Activated T-helper 17 cell treated with anti-CD3 and anti-CD28 coated beads, Interleukin-2, amount 50 U/mL, for 72 hours (primary cell): ENCODE measurements at places on chromosomes 13 and 19. TPM values are rescaled to one million over a fixed set of nuclear protein-coding genes. Genes with fewer than 3 reads are reported as not detected.

DNA sequence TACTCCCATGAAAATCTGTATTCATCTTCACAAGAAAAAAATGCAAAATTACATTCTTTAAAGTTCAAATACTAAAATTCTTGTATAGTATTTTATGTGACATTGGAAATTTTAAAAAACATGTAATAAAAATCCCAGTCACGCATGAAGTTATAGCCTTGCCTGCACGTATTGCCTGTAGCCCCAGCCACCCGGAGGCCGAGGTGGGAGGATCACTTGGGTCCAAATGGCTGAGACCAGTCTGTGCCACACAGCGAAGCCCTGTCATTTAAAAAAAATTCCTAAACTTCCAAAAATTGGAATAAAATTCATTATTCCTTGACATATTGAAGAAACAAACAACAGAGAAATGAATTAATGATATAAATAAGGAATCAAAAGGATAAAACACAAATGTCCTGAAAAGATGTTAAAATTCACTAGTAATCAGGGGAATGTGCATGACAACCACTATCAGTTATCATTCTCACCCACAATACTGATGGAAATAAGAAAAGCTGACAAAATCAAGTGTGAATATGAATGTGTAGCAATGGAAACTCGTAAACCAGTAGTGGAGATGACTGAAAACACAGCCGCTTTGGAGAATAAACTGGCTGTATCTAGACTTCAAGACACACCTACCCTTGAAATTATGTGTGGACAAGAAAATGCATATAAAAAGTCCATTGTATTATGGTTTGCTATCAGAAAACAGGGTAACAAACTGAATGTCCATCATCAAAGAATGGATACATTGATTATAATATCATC lies 7.5 kb downstream of the CARD8 start:
- ATAC-seq = peak; percentile 33

Gene CTXN1
- 0.19 TPM for total RNA-seq

DNA sequence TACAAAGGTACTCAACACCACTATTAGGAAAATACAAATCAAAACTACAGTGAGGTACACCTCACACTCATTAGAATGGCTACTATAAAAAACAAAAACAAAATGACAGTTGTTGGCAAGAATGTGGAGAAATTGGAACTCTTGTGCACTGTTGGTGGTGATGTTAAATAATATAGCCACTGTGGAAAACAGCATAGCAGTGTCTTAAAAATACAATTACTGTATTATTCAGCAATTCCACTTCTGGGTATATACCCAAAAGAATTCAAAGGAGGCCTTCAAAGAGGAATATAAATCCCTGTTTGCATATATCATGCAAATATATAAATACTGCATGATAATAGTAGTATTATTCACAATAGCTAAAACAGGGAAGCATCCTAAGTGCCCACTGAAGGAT lies 66.8 kb downstream of the CDK8 start:
- ATAC-seq = no peak

DNA sequence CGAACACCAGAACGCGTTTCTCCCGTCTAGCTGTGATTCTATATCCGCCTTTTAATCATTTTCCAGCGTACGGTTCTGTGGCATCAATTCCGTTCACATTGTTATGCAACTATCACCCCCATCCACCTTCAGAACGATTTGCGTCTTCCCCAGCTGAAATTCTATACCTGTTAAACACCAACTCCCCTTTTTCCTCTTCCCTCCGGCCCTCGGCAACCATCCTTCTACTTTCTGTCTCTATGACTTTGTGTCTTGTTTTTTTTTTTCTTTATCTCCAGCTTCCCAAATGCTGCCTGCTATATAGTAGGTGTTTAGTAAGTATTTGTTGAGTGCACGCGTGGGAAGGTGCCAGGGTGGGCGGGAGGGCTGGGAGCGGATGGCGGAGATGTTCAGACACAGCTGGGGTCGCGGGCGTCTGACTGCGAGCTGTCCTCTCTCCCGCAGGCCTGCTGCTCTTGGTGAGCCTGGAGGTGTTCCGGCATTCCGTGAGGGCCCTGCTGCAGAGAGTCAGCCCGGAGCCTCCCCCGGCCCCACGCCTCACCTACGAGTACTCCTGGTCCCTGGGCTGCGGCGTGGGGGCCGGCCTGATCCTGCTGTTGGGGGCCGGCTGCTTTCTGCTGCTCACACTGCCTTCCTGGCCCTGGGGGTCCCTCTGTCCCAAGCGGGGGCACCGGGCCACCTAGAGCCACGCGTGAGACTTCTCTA lies 20.2 kb downstream of the CACNG6 start:
- ATAC-seq = no peak

GRCh38 chr13:28710161-28710560 lies 8.6 kb downstream of the SLC46A3 start:
- ATAC-seq = no peak

Gene INSL3
- total RNA-seq = 7.6 TPM

- no peak for ATAC-seq
These were observed 2.0 kb downstream of the MISP start for GRCh38 chr19:752652-753517.

GRCh38 chr13:109938255-109938936 lies 152.0 kb upstream of the IRS2 start:
- ATAC-seq = no peak

GRCh38 chr19:2487090-2487489 lies 11.2 kb downstream of the GADD45B start:
- no peak for ATAC-seq

DNA sequence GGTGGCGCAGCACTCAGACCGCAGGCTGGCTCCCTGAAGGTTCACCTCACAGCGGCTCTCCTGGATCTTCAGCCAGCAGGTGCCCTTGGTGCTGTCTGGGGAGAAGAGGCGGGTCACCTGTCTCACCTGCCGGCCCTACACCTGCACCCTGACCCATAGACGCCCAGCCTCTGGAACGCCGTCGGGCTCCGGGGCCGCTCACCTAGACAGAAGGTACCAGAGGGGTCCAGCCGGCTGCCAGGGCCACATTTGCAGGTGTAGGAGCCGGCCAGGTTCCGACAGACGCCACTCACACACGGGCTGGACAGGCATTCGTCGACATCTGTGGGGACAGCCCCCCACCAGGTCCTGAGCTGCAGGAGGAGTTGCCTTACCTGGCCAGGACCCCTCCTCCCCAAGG lies 22.9 kb downstream of the FBN3 start:
- no peak for ATAC-seq

Gene RNF225
- total RNA-seq = not detected

DNA sequence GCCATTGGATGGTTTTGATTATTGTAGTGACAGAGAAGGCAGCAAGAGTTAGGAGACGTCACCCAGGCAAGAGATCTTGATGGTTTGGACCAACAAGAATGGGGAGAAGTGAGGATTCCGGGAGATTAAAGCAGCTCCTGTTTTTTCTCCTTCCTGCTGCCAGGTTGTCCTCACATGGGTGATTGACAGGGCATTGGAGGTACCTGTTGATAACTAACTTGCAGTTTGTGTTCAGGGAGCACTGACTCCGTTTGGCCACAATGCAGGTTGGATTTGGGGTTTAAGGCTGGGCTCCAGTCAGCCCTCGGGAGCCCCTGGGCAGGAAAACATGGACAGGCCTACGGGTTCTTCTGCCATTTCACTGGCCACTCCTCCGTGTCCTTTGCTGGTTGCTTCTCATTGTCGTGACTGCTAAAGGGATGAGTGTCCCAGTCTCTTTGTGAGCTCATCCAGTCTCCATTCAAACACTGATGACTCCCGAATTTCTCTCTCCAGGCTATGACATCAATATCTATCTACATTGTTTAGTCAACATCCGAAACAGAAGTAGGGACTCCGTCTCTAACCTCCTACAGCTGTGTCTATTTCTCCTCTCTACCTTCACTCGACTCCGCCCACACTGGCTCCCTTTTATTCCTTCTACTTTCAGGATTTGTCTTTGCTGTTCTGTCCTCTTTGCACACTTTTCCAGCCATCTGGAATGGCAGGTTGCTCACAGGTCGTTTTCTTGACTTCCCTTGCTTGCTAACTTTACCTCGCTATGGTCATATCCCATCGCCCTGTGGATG lies 1.3 kb upstream of the PTOV1 start:
- ATAC-seq = no peak

GRCh38 chr13:113905018-113905417 lies 41.1 kb upstream of the GAS6 start:
- no peak for ATAC-seq
